ENCODE measurements at places on chromosomes 11 and 22.

- DNase-seq = no peak
- no peaks in the 10 kb centered on the region for H3K4me1 ChIP-seq
- H3K27ac ChIP-seq = no peak overlapping the region
- H3K27me3 ChIP-seq = no peaks in the 10 kb centered on the region
Observed at GRCh38 chr22:44730490-44731356, 21.7 kb upstream of the ARHGAP8 start.

DNA sequence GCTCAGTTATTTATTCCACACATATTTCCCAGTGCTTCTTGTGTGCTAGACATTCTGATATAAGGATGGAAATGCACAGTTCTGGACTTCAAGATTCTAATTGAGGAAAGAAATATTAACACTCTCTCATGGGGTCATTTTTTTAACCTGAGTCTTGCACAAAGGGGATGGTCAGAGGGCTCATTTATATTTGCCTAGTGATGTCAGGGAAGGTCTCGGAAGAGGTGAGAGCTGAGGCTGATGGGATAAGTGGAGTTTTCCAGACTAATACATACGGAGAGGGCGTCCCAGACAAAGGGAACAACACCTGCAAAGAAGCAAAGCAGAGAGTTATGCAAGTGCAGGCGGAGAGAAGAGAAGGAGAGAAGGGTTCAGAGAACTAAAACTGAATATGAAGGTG lies 1304.6 kb upstream of the TENM4 start:
- H3K27ac ChIP-seq = no peak overlapping the region
- no peak overlapping the region for H3K4me3 ChIP-seq

- no peak overlapping the region for H3K4me3 ChIP-seq
- no peaks in the 10 kb centered on the region for H3K36me3 ChIP-seq
- no peak for DNase-seq
Observed at GRCh38 chr11:20658135-20658534, 11.3 kb upstream of the NELL1 start.

DNA sequence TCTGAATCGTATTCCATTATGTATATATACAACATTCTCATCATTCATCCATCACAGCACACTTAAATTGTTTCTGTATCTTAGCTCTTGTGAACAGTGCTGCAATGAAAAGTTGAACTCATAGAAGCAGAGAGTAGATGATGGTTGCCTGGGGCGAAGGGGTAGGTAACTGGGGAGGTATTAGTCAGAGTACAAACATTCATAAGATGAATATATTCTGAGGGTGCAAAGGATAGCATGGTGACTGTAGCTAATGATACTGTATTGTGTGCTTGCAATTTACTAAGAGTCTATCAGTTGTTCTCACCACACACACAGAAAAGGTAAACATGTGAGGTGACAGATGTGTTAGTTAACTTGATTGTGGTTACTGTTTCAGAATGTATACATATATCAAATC lies 12.6 kb upstream of the RFPL2 start:
- H3K27ac ChIP-seq = no peak overlapping the region
- H3K27me3 ChIP-seq = peaks cover 6% of the 10 kb centered on the region
- no peaks in the 10 kb centered on the region for H3K36me3 ChIP-seq

DNA sequence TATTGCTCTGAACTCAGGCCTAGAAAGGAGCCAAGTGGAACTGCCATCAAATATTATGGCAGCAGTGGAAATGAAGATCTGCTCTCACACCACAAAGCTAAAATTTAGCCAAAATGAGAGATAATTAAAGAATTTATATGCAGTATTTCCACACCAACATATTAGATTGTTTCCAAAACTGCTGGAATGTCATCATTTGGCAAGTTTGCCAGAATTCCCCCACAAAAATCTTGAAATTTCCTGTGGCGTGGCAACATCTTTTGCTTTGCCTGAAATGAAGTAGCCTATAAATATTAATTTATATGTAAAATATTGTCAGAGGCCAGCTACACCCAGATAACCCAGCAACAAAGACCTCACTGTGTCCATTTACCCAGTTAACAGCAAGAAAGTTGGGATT lies 13.8 kb downstream of the C11orf71 start:
- no peak overlapping the region for H3K27ac ChIP-seq
- no peak for DNase-seq
- H3K4me3 ChIP-seq = no peak overlapping the region
- H3K36me3 ChIP-seq = no peaks in the 10 kb centered on the region
- H3K4me1 ChIP-seq = no peaks in the 10 kb centered on the region

DNA sequence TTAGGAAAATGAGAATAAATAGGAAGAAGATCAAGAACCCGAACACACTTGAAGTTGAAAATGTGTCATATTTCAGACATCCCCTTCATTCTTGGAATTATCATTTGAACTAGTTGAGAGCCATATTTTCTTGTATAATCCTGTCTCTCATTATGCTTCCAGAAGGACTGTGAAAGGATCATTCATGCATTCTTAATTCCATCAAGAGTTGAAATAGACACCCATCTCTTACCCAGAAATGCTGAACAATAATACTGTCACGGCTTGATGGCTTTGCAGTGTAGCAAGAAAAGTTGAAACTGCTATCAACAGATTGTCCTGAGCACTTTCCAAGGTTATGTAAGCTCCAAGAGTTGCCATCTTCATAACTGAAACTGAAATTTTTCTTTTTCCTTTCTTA lies 79.7 kb downstream of the ARHGAP42 start:
- H3K4me1 ChIP-seq = no peaks in the 10 kb centered on the region
- H3K27me3 ChIP-seq = no peaks in the 10 kb centered on the region
- no peak for DNase-seq
- no peaks in the 10 kb centered on the region for H3K36me3 ChIP-seq
- H3K27ac ChIP-seq = no peak overlapping the region
- no peak overlapping the region for H3K4me3 ChIP-seq

DNA sequence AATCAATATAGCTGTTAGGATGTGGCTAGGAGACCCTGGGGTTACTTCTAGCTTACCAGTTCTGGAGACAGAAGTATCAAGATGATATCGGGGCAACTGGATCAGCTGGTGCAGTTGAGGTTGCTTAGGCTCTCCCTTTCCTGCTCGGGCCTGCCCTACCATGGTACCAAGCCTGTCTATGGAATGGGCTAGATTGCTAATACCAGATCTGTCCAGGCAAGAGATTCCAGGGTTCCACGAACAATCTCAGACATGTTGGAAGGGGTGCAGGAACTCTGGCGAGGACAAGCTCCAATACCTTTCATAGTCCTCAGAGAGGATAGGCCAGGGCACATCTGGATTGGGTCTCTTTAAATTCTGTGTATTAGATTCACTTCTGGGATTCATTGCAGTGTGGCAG lies 53.8 kb downstream of the ADM start:
- H3K36me3 ChIP-seq = no peaks in the 10 kb centered on the region
- no peaks in the 10 kb centered on the region for H3K4me1 ChIP-seq
- DNase-seq = no peak
- H3K4me3 ChIP-seq = no peak overlapping the region

DNA sequence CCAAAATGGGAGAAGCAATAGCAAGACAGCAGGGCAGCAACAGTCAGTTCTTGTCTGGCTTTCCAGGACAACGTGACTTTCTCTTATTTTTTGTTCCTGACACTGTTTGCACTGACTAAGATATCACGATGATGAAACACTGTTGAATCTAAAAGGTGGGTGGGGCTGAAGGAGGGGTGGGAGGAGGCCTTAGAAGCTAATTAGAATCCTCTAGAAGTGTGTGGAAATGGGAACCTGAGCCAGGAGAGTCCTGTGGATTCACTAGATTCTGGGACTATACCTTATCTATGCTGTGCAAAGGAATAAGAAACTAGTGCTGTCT lies 300.3 kb downstream of the ST3GAL4 start:
- no peak overlapping the region for H3K4me3 ChIP-seq
- no peak overlapping the region for H3K27ac ChIP-seq
- no peak for DNase-seq
- no peaks in the 10 kb centered on the region for H3K4me1 ChIP-seq
- H3K36me3 ChIP-seq = no peaks in the 10 kb centered on the region
- no peaks in the 10 kb centered on the region for H3K27me3 ChIP-seq

DNA sequence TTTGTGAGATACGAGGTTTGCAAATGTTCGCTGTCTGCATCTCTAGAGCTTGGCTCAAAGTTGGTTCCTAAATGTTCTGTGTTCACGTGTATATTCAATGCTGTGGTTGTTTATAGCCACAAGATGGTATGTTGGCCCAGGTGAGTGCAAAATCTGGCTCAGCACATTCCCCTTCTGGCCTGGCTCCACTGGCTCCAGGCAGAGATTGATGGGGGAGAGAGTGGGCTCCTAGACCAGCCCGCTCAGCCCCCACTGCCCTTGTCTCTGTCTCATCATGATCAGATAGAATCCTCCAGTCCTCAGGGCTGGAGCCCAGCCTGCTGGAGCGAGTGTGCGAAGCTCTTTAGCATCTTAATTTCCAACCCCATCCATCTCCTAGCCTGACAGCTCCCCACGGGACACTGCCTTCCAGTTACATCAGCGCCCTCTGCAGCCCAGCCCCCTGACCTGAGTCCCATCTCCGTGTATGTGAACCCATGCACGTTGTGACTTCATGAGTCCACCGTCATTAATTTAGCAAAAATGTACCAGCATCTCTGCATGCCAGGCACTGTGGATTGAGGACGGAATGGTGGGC lies 2.0 kb downstream of the P2RX3 start:
- no peaks in the 10 kb centered on the region for H3K4me1 ChIP-seq
- DNase-seq = no peak
- H3K36me3 ChIP-seq = no peaks in the 10 kb centered on the region
- no peak overlapping the region for H3K27ac ChIP-seq
- H3K27me3 ChIP-seq = no peaks in the 10 kb centered on the region

DNA sequence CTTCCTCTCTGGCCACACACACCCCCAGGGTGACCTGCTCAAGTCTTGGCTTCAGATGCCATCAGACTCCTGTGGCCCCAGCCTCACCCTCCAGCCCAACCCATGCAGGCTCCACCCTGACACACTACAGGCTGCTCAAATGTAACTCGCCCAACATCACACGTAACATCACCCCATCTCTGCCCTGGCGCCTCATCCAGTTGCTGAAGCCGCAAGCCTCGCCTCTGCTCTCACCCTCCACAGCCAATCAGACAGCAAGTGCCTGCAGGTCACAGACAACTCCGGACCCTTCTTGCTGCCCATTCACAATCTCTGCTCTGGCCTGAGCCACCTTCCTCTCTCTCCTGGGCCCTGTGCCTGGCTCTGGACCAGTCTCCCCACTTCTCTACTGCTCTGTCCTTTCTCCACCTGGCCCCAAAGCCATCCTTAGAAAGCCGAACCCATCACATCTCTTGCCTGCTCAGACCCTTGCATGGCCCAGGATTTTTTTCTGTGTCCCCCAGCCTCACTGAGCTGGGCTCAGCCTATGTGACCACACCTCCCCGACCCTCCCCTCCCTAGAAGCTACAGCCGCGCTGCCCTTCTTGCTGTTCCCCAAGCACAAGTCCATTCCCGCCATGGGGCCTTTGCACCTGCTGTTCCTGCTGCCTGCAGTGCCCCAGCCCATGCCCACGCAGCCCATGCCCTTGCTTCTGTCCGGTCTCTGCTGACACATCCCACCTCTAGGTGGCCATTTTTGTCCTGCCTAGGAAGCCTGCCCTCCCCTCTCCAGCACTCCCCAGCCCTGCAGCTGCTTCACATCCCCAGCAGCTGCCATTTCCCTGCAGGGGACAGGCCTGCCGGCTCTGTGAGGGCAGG lies 333.9 kb downstream of the CTTN start:
- H3K27ac ChIP-seq = no peak overlapping the region
- no peaks in the 10 kb centered on the region for H3K4me1 ChIP-seq
- H3K4me3 ChIP-seq = no peak overlapping the region
- DNase-seq = no peak
- no peaks in the 10 kb centered on the region for H3K27me3 ChIP-seq

- H3K27ac ChIP-seq = no peak overlapping the region
- H3K4me1 ChIP-seq = no peaks in the 10 kb centered on the region
Observed at GRCh38 chr22:48899523-48900326, 927.9 kb downstream of the BRD1 start.

Data from uterus (tissue), 4 donors.